ENCODE measurements at places on chromosomes 3 and 15. TPM values are rescaled to one million over a fixed set of nuclear protein-coding genes. Genes with fewer than 3 reads are reported as not detected.

DNA sequence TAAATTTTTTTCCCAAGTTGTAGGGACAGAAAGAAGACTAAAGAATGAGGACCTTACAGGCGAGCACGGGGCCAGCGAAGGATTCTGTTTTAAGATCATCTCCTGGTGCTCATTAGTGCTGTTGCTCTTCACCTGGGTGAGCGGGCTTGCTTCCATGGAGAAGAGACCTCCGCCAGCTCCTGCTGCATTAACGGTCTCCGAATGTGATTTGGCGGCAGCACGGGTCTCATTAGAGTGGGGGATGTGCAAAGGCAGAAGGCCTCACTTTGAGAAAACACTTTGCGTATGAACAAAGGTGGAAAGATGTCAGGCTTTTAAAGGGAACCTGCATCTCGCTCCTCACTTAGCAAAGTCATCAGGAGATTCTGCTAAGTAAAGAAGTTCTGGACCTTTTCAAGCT lies 753.4 kb upstream of the CFAP20DC start:
- peak; percentile 42 for DNase-seq

LRRC34 gene
- 2.9 TPM for polyA plus RNA-seq

- DNase-seq, result no peak
Measured at GRCh38 chr3:63976872-63977200, 46.5 kb downstream of the PSMD6 start.

MST1R gene
- polyA plus RNA-seq, result 1.6 TPM

DLL4 gene
- 6.8 TPM for polyA plus RNA-seq

GRCh38 chr3:72133329-72134011 lies 348.5 kb upstream of the PROK2 start:
- no peak for DNase-seq

CLDN18 gene
- not detected for polyA plus RNA-seq

DNA sequence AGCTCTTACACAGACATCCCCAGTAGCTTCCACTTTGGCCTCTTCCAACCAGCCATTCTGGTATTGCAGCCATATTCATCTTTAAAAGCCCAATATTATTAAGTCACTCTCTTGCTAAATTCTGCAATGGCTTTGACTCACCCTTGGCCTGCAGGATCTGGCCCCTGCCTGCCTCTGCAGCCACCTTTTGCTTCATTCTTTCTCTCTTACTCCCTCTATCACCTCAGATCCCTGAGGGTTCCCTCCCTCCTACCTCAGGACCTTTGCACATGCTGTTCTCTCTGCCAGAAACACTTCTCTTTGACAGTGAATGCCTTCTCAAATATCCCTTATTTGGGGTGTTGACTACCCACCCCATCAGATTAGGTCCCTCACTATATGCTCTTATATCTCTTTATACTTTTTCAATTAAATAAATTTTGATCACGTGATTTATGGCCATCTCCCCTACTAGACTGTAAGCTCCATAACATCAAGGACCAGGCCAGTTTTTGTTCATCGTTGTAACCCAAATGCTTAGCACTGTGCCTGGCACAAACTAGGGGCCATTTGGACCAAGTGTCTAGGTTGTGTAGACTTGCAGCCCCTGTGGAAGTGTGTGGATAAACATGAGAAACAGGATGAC lies 32.3 kb upstream of the UBE2Q2 start:
- DNase-seq, result no peak

- peak; percentile 80 for DNase-seq
Measured at GRCh38 chr15:69997813-69998212, 99.9 kb downstream of the TLE3 start.

EEF1AKMT4 gene
- polyA plus RNA-seq, result 1.5 TPM
